ENCODE measurements at places on chromosomes 7 and 10.

DNA sequence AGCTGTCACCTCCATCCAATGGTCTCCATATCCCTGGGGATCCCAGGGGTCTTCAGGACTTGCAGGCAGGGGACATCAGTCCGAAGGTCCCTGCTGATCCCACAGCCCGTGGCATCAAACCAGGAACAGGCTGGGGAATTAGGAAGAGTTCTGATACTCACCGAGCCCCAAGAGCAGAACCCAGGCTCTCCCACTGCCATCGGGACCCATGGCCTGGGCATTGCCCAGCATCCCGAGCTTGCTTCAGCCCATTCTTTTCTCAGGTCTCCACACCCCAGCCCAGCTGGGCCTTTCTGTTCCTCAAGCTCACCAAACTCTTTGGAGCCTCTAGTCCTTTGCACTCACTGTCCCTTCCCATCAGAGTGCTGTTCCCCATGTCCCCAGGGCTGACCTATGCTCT is 280.9 kb downstream of the GRID1 start:
- DNase-seq = no peak

- no peak for DNase-seq
Observed at GRCh38 chr10:103082683-103083082, 110.4 kb downstream of the NT5C2 start.

DNA sequence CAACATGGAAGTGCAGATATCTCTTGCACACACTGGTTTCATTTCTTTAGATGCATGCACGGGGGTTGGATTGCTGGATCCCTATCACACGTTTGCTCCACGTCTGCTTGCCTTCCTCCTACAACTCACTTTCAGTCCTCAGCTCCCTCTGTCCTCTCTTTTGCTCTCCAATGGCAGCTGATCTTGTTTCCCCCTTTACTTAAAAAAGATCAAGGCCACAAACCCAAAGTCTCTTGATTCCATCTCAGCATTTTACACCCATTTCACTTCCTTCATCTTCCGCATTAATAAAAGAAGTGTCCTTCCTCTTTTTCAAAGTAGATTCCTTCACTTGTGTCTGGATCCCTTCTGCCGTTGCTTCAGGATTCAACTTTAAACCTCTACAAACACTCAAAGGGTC is 245.2 kb downstream of the DOCK4 start:
- no peak for DNase-seq

DNA sequence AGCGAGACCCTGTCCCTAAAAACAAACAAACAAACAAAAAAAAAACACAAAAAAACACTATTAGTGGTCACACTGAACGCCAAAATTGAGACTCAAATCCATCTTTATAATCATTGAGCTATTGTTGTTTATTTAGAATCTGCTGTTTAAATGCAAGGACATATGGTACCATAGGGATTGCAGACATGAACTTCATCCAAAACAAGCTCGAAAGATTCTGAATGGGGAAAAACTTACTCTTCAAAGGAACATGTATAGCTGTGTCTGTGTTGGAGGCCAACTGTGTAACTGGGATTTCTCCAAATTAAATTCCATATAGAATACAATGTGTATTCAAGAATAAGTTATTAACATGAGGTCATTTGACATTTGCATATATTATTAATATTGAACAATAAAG is 74.7 kb upstream of the GPR158 start:
- DNase-seq = no peak

GRCh38 chr10:63522277-63522687 is 1.1 kb downstream of the REEP3 start:
- DNase-seq = peak; percentile 29
